ENCODE measurements at places on chromosomes 12 and 14. TPM values are rescaled to one million over a fixed set of nuclear protein-coding genes. Genes with fewer than 3 reads are reported as not detected.

HNRNPC gene
- total RNA-seq = 1,119 TPM

BICDL1 gene
- 4.1 TPM for total RNA-seq

OR10AD1 gene
- total RNA-seq = not detected

OR6C68 gene
- not detected for total RNA-seq

SLCO1C1 gene
- total RNA-seq = not detected

RBM19 gene
- 16.6 TPM for total RNA-seq
